ENCODE measurements at places on chromosomes 5 and 9.

DNA sequence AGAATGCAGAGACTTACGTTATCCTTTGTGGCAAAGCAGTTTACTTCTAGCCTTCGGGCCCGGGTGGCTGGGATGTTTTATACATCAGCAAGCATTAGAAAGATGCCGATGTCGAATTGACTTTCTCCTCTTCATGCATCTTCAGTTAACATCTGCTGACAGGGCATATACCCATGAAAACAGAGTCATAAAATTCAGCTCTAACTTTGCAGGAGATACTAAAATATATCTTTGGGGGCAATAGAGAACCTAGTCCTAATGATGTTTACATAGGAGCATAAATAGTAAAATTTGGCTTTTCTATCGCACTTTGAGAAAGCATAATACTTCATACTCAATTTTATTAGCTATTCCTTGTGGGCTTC lies 247.9 kb downstream of the PRELID2 start:
- DNase-seq, result no peak

GRCh38 chr9:87029905-87030304 lies 82.6 kb upstream of the GAS1 start:
- no peak for DNase-seq

DNA sequence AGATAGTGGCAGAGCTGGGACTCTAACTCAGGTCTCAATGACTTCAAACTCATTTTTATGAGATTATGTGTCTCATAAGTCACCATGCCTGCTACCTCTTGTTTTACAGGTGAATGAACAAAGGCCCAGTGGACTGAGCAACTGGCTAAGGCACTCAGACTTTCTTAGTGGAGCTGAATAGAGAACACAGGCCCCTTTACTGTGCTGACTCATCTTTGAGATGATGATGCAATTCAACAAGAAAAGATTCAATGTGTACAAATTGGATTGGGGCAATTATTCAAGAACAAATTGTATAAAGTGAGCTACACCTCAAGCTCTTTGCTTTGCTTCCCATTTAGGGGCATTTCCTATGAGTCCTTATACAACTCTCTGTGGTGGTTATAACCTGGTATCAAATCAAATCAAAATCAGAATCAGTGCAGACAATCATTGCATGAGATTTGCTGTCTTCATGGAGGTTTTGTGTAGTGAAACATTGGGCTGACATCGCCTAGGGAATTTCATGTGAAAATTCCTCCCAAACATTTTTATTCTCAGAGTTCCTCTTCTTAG lies 84.3 kb upstream of the PPP2R2B start:
- DNase-seq, result no peak

- DNase-seq, result no peak
Observed at GRCh38 chr5:91293131-91293530, 90.0 kb downstream of the ARRDC3 start.

GRCh38 chr5:92402956-92403702 lies 1020.0 kb upstream of the ARRDC3 start:
- DNase-seq, result no peak
